HFFc6 (cell line): ENCODE measurements at places on chromosomes 16 and 17. TPM values are rescaled to one million over a fixed set of nuclear protein-coding genes. Genes with fewer than 3 reads are reported as not detected.

GRCh38 chr16:1363501-1364041 is 11.8 kb downstream of the GNPTG start:
- peak; percentile 5 for DNase-seq

DNA sequence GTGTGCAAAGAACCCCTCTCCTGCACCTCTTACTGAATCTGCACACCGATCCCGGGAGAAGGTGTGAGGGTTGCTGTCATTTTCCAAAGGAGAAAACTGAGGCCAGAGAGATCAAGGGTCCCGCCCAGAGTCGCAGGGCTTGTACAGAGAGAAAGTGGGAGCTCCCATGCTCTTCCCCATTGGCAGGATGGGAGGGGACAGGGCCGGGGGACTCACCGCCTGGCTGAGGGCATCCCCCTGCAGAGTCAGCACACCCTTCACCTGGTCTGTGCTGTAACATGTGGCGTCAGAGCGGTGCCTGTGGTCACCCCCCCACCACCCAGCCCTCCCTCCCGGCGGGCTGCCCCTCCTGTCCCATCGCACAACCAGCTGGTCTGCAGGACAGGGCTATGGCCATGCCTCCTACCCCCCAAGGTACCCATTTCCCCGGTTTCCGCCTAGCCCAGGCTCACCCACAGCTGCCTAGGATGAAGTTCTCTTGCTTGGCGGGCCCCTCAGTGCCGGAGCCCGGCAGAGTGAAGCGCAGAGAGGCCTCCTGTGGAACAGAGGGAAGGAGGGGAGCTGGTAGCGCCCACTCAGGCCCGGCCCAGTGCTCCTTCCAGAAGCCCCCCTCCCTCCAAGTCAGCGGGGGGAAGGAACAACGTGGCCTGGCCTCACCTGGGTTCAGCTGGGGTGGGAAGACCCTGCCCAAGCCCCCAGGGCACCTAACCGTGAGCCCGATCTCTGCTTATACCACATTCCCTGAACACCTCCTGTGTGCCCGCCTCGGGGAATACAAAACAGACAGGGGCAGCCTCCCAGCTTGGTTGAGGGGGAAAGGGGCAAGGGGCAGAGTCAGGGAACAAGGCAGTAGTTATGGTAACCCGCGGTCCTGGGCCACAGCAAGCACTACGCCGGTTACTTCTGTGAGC is 1.1 kb downstream of the ROGDI start:
- no peak for DNase-seq

DNA sequence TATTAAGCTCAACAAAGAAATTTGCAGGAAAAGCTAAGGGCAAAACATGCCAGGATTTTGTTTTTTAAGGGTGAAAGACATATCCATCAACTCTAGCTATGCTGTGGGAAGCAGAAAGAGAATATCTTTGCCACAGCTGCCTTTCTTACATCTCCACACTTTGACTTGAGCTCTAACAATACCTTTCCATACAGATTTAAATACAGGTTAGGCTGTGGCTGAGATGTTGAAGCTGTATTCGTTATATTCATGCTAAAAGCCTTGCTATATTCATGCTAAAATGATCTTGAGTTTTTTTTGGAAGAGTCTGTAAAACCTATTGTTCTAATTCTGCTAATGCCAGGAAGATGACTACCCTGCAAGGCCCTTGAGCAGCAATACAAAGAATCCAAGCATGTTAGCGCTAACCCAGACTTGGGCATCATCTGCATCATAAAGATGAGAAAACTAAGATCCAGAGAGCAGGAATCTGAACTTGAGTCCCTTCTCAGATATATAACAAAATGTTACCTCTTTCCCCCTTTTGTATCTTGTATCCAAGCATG is 204.8 kb upstream of the C17orf78 start:
- no peak for DNase-seq

DNA sequence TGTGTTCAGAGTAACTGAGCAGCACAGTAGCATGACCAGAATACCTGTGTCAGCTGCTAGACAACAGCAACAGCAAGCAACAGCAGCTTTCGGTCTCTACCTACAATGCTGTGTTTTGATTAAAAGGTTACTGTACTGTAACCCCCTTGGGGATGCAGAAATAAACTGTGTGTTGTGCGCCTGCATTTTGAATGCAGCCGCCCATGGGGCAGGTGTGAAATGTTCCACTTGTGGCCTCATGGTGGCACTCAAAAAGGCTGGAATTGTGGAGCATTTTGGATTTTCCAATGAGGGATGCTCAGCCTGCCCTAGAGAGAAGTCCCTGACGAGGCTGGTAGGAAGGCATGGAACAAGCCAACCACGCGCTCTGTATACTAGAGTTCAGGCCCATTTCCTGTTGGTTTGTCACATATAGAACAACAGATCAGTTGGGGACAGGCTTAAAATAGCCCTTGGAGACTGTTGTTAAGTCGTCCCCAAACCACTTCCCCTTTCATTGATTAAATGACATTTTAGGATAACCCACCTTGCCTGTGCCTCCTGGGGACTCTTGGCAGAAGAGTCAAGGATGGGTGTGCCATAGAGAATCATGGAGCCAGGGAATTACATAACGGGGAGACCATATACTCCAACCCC is 27.1 kb downstream of the SCPEP1 start:
- DNase-seq: no peak

DNA sequence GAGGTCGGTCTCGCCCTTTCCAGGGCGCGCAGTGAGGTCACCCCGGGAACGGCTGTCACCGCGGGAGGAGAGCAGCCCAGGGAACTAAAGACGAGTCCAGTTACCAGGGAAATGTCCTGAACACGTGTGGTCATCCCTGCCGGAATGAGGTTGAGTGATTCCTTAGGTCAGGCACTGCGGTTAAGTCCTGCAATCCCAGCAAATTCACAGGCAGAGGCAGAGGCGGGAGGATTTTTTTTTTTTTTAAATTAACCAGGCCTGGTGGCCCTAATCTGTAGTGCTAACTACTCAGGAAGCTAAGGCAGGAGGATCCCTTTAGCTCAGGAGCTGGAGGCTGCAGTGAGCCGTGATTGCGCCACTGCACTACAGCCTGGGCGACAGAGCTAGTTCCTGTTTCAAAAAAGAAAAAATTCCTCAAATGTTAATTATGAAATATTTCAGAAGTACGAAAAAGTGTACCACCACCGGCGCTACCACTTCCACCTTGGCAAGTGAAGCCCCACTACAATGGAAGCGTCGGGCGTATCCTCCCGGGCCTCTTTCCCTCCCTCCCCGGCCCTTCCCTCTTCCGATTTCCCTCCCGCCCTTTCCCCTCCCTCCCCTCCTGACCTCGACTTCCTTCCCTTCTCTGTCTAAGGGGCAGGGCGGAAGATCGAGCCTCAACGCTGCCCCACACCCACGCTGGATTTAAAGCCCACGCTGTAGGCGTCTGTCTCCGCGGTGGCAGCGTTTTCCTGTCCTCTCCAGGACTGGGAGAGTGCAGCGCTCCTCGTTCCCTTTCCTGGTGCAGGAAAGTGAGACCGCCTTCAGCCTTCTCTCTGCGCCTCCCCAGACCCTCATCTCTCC is 27.3 kb downstream of the SLFN11 start:
- peak; percentile 68 for DNase-seq

DNA sequence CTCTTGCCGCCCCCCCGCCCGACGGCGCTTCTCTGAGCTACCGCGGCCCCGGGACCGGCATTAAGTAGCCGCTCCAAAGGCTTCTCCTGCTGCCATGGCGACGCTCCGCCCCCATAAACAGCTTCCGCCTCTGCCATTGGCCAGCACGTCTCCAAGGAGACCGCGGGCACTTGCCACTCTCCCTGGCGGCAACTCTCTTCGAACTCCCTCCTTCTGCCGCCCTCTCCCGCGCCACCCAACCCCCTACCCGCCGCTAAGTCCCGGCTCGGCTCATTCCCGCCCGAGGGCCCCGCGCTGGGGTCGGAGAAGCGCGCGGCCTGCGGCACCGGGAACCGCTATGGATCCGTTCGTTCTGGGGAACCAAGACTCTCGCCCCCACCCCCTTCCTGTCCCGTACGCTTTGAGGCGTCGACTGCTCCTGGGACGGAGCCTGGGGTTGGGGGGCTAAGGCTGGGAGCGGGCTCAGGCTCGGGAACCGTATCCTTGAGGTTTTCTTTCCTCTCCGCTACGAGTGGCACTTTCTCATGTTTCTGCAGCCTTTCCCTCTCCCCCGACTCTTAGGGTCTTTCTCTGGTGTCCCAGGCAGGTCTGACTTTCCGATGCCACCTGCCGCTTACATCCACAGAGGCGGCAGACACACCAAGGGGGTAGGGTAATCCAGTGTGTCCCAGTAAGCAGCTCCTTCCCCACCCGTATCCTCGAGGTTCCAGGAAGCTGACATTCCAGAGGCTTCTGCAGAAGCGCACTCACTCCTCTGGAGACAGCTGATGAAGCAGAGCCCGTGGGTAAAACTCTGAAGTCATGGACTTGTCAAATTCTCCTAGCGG is at the start of gene FOXJ1:
Gene FOXJ1, minus strand, starts transcription at position 34 of the 827 bp plus-strand sequence. CDS start 850 bp downstream, outside the sequence.
- DNase-seq: peak; percentile 76

- no peak for DNase-seq
Measured at GRCh38 chr17:60163108-60163784, 13.5 kb downstream of the CA4 start.

DNA sequence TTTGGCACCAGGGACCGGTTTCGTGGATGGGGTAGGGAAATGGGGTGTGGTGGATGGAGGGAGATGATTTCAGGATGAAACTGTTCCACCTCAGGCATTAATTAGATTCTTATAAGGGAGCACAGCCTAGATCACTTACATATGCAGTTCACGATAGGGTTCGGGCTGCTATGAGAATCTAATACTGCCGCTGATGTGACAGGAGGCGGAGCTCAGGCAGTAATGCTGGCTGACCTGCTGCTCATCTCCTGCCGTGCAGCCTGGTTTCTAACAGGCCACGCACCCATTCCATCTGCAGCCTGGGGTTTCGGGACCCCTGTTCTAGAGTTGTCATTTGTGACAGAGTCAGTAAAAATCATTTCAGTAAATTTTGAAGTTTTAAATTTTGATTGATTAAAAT is 99.7 kb downstream of the CHD9 start:
- DNase-seq: no peak

- no peak for DNase-seq
Measured at GRCh38 chr17:19383681-19384470, 3.1 kb downstream of the MFAP4 start.

GRCh38 chr16:56608876-56609462 is 585 bp downstream of the MT2A start:
- DNase-seq: no peak

DNA sequence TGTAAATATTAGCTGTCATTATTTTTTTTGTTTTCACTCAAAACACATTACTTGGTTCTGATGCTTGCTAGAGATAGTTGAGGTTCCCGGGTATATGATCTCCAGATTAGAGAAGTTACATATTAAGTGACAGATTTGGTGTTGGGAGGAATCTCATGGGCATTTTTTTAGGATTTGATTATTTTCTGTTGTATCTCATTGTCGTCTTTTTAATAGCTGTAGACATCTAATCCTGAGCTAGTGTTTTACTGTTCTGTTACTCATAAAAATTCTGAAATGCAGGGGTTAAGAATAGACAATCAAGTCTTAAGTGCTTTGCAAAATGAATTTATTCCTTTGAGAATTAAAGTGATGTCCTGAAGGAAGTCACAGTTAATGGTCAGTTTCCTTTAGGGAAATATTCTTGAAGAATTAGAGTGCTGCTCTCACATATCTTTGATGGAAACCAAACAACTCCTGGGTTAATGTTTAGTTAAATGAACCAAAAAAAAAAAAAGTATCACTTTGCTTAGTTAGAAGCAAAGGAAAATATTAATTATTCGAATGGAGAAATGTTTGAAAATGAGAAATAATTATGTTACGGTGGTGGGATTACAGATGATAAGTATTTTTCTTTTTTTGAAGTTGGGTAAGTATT is 251.7 kb upstream of the CACNG5 start:
- no peak for DNase-seq

- DNase-seq: no peak
Measured at GRCh38 chr16:85557971-85558657, 55.0 kb upstream of the GSE1 start.

DNA sequence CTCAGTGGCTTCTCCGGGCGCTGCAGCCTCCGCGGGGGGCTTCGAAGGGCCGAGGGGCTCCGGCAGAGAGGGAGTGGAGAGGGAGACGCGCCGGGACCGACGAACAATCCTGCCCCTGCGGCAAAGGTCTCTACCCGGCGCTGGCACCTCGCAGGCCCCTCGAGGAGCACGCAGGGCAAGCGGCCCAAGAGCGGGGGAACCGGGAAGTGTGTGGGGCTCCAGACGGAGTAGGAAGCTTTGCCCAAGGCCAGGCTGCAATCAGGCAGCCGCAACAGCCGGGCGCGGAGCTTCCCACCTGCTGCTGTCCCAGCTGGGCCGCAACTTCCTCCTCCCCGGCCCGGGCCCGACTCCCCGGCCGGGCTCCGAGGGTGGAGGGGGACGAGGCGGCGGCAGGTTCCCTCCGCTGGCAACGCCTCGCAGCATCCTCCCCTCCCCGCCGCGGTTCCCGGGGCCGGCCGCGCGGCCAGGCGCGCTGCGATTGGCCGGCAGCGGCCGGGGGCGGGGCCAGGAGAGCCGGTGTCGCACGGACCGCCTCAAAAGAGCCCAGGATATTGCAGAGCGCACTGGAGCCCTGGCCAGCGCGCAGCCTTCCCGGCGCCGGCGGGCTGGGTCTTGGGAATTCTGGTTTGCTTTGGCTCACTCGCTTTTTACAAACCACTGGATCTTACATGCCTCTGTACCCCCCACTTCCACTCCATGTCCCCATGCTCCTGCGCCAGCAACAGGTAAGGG is at the start of gene KCNJ2:
Gene KCNJ2, plus strand, starts transcription at position 556 of the 732 bp plus-strand sequence. CDS start 5,508 bp downstream, outside the sequence.
- peak; percentile 49 for DNase-seq

- DNase-seq: peak; percentile 35
Measured at GRCh38 chr17:20121359-20122253, 112.4 kb downstream of the SPECC1 start.

GRCh38 chr17:46764709-46765401 is 53.6 kb downstream of the WNT3 start:
- DNase-seq: peak; percentile 90

DNA sequence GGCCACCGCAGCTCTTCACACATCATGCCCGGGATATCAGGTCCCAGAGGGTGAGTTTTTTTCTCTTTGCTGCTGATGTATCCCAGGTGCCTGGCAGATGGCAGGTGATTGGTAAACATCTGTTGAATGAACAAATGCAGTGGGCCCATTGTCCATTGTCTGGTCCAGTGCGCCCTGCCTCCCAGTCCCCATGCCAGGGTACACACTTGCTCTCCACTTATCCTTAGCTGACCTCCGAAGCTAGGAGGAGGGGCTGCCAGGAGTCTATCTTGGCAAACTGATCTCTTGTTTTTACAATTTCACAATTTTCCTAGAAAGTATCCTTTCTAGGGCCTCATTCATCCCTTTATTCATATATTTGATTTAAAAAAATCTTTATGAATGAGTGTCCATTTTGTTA is 196.0 kb downstream of the RAB11FIP4 start:
- DNase-seq: no peak

INCA1 gene
- 0.97 to 1.5 TPM (median 1.0 TPM) in 3 replicates for total RNA-seq

KREMEN2 gene
- total RNA-seq: not detected in 3 replicates

HYDIN gene
- 0.10 TPM in 1 of 3 replicates, not detected in the others for total RNA-seq

EFCAB13 gene
- total RNA-seq: 0.32 to 2.2 TPM (median 0.59 TPM) in 3 replicates

SOST gene
- total RNA-seq: not detected in 3 replicates

SLC12A3 gene
- total RNA-seq: not detected in 3 replicates

DPEP2 gene
- not detected in 3 replicates for total RNA-seq

ABCC1 gene
- 53.5 to 57.8 TPM (median 54.4 TPM) in 3 replicates for total RNA-seq

CNGB1 gene
- not detected in 2 replicates for total RNA-seq

PLEKHG4 gene
- total RNA-seq: 8.6 to 12.6 TPM (median 11.6 TPM) in 3 replicates

CDRT4 gene
- total RNA-seq: 1.1 to 1.8 TPM (median 1.5 TPM) in 3 replicates

TMC7 gene
- total RNA-seq: 0.24 to 0.84 TPM (median 0.35 TPM) in 3 replicates

GDPD3 gene
- 1.3 to 2.8 TPM (median 2.5 TPM) in 3 replicates for total RNA-seq
